Frontal cortex (tissue), 4 donors: ENCODE measurements at places on chromosomes 3 and 15. TPM values are rescaled to one million over a fixed set of nuclear protein-coding genes. Genes with fewer than 3 reads are reported as not detected.
A peak's percentile ranks its signal among the peaks of the same experiment; 100 is the strongest.

The HYKK gene
- total RNA-seq, result 0.41 TPM

The TLR9 gene
- total RNA-seq, result not detected

The CAMKV gene
- total RNA-seq, result 180 TPM

DNA sequence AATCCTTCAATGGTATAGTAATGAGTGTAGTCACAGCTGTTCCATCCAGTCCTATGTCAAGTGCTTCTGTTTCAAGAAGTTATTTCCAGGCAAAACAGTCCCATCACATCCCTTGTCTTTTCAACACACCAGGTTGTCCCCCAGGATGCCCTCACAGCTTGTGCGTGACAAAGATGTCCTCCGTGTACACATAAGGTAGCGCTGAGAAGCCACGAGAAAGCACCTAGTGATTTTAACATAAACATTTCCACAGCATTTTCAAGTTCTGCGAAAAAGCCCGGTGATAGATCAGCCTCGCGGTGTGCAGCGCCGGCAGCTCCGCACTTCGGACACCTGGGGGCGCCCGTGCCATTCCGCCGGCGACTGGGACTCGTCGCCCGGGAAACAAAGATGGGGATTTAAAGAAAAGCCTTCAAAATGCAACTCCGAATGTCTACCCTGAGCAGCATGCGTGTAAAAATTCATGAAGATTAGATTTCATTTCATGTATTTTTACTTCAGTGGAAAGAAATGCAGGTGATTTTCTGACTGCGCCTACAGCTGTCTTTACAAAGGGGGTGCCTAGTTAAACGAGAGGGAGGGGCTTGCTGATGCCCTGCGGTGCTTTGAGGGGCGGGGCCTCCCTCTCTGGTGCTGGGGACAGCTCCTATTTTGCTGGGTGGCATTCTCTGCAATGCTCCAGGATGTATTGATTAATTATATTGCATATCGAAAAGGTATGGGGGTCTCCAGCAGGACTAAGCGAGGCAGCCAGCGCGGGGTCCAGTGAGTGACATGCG, 49.9 kb downstream of the KY start:
- DNase-seq, result peak; percentile 74

- no peak for DNase-seq
Measured at GRCh38 chr15:84828086-84828908, 11.1 kb downstream of the ALPK3 start.

DNA sequence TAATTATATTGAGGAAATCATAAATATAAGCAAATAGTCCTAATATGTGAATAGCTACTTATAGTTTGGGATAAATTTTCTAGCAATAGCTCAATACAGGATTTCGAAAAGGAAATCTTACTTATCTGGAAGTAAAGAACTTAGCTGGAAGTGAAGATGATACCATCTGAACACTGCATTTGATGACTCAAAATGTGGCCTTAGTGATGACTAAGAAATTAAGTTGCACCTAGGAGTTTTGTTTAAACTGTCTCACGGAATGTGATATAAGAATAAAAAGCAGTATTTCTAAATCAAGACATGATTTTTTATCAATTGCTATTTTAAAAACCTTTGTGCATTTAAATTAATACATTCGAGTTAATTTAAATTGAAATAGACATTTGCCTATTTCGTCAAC, 91.2 kb downstream of the EOMES start:
- DNase-seq, result no peak

DNA sequence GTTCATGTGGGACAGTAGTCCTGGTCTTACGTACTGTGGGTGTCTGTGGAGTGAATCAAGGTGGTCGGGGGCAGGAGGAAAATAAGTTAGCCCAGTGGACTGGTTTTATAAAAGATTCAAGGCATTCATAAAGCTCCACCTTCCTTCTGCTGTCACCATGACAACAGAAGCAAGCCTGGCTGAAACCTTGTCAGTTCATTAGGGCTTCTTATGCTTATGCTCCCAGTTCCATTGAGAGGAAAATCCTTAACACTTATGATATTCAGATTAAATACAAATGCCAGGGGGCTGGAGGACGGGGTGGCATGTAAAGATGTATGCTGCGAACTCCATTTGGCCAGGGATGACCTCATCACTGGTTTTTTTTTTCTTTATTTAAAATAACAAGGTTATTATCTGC, 283.1 kb upstream of the ATP10A start:
- DNase-seq, result no peak

DNA sequence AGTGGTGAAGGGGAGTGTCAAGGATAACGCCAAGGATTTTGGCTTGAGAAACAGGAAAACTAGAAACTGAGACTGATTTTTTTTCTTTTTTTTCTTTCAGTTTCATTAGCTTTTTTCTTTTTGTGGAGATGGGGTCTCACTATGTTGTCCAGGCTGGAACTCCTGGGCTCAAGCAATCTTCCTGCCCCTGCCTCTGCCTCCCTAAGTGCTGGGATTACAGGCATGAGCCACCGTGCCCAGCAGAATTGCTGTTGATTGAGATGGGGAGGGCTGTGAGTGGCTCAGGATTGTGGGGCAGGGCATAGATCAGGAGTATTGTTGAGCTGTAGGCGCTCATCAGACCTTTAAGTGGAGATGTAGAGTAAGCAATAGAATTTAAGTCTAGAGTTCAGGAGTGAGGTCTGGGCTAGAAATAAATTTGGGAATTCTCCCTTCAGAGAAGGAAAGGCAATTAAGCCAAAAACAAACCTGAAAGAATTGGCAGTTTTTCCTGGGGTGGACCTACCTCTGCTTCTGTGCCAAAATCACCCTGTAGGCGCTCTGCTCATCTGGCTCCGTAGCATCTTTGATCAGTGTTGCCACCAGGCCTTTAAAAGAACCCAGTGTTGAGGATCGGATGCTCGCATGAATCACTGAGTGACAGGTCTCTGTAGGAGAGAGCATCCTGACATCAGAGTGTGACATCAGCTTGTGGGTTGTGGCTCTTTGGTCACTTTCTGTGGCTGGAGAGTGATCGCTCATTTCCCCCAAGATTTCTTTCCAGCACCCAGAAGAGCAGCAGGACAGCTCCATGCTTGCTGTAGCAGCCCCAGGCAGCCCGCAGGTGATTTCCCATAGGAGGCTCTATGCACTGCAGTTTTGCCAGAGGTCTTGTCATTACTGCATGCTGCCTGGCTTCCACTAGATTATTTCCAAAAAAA, 15.8 kb downstream of the ABHD17C start:
- peak; percentile 48 for DNase-seq

GRCh38 chr3:161358488-161358887, 12.8 kb downstream of the SPTSSB start:
- no peak for DNase-seq

- DNase-seq, result no peak
Measured at GRCh38 chr15:56767315-56767714, 34.0 kb upstream of the ZNF280D start.

DNA sequence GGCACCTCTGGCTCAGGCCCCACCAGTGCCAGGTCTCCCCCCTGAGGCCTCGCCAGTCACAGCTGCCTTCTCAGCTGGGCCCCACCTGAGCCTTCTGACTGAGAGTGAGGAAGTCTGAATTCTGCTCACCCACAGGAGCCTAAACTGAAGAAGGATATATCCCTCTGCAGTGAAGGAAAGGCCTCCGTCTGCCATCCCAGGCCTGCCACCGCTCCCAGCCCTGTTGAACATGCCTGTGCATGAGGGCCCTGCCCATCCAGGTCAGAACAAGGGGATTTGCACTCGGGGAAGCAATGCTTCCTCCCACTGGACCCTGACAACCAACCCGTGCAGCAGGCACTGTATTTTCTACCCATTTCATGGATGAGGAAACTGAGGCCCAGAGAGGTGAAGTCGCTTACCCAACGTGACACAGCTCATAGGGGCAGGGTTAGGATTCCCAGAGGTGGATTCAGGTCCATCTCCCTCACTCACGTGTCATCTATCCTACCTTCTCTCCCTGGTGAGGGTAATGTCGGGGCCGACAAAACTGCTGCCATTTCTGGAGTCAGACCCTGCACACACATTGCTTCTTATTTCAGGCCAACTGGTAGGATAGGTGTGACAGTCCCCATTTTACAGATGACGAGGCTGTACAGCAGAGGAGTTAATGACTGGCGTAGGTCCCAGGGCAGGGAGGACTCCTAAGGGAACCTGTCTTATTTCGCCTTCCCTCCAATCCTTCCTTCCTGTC, 22.6 kb downstream of the ATP2B2 start:
- no peak for DNase-seq

GRCh38 chr15:44782516-44782915, 46.2 kb downstream of the TRIM69 start:
- DNase-seq, result no peak
